ENCODE measurements at places on chromosomes 3 and 15. TPM values are rescaled to one million over a fixed set of nuclear protein-coding genes. Genes with fewer than 3 reads are reported as not detected.

The CASR gene
- total RNA-seq = not detected

DNA sequence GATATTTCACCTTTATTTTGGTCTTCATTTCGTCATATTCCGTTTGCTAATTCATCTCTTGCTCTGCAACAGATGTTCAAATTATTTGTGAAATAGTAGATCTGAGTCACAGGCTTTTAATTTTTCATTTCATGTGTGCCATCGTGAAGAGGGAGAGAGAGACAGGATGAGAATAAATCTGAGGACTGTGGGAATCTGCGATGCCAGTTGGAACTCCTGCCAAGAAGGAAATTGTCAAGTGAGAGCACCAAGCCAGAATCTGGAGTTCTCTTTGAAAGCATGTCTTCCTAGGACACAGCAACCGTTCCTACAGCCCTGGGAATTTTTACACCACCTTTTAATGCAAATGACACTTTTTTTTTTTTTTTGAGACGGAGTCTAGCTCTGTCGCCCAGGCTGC, 48.8 kb downstream of the NSMCE3 start:
- no peak for DNase-seq

DNA sequence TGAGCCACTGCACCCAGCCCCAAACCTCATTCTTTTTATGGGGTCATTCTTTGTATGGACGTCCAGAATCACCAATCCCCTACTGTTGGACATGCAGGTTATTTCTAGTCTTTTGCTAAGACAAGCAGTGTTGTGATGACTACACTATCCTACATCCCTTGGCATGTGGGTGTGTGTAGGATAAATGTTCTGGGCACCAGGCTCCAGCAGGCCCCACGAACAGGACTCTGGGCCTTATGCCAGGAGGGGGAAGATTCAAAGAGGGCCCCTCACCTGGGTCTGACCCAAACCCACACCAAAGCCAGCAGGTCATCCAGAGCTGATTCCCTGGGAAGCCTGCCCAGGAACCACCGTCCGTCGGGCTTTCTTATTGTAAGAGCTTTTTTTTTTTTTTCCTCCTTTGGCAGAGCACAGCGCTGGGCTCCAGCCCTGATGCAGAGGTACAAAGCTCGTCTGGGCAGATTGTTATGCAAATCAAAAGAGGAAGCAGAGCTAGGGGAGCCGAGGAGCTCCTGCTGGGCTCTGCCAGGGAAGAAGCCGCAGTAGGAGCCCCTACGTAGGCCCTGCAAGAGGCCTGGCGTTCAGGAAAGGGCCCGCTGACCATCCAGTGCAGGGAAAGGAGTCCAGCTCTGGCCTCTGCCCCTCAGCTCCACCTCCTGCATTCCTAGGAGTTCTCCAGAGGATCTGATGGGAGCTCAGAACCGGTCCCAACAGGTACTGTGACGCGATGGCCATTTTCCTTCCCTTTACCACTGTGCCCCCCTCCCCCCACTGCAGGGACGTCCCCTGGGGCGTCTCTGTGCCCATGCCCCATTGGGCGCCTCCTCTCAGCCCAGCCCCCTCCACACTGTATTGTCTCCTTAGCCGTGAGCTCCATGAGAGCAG, 29.0 kb upstream of the FURIN start:
- DNase-seq = no peak

The VEPH1 gene
- total RNA-seq = 34.0 TPM

GRCh38 chr3:28544831-28545230, 196.2 kb upstream of the AZI2 start:
- no peak for DNase-seq

- no peak for DNase-seq
Measured at GRCh38 chr3:177371888-177372287, 174.6 kb upstream of the TBL1XR1 start.

- DNase-seq = no peak
Measured at GRCh38 chr3:101519685-101520365, 6.8 kb upstream of the SENP7 start.

GRCh38 chr3:129046732-129047552, 13.6 kb upstream of the GP9 start:
- DNase-seq = no peak

GRCh38 chr3:184135911-184136260, 728 bp downstream of the EIF2B5 start:
- DNase-seq = no peak

The ASB14 gene
- not detected for total RNA-seq

DNA sequence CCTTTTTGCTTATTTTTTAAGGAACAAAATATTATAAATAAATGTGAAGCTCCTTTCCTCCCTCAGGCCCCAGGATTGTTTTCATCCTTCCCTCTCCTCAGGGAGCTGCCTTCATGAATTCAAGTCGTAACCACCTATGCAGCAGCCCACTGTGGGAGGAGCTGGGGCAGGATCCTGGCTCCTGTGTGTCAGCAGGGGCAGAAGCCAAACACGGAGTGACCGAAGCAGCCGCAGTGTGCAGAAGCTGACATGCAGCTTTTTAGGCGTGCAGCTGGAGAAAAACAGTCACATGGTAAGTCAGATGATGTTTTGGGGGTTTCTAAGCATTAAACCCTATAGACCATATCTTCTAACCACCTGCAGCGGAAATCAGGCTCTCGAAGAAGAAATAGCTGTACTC, 231.3 kb downstream of the OCA2 start:
- DNase-seq = no peak

The MCTP2 gene
- 1.8 TPM for total RNA-seq

- no peak for DNase-seq
Measured at GRCh38 chr15:73143763-73144155, 91.5 kb downstream of the NEO1 start.

GRCh38 chr3:10232137-10232536, 16.1 kb upstream of the TATDN2 start:
- no peak for DNase-seq

The CILP gene
- total RNA-seq = under 0.01 TPM

DNA sequence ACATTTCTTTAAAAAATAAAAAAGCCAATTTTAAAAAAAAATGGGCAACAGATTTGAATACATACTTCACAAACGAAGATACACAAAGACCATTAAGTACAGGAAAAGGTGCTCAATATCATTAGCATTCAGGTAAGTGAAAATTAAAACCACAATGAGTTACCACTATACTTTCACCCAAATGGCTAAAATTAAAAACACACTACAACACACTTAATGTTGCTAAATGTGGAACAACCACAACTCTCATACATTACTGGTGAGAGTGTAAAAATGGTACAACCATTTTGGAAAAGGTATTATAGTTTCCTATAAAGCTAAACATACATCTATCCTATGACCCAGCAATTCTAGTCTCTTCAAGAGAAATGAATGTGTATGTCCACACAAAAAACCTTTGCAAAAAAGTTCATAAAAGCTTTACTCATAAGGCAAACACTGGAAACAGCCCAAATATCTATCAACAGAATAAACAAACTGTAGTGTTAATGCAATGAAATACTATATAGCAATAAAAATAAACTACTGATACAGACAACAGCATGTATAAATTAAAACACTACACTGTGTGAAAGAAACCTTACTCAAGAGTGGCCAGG, 14.9 kb downstream of the IP6K1 start:
- no peak for DNase-seq

DNA sequence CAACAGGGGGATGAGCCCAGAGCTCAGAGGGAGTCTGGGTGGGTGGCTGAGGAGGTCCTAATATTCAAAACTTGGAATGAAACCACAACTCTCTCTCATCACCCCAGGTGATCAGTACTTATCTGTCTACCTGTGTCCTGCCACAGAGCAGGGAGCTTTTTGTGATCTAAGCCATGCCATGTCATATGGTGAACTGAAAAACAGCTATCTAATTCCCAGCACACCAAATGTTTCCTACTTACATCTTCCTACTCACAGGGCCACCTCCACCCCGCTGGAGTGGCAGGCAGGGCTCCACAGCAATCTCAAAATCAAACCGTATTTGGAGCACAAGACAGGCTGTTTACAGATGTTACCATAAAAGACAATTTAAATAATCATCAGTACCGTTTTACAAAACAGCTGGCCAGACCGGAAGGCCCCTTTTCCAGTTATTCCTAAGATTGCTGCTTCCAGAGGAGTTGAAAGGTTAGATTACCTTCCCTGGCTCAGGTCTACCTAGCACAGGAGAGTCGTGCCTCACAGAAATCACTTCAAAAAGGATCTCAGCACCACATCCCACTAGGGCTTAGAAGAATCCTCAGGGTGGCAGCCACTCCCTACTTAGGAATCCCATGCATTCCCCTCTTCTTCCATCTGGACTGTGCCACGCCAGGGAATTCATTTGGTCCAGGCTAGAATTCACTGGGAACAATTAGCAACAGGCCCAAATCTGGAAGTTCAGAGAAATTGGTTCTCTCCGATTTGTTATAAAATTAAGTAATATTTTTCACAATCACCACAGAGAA, 226.6 kb upstream of the IL12A start:
- peak; percentile 61 for DNase-seq

DNA sequence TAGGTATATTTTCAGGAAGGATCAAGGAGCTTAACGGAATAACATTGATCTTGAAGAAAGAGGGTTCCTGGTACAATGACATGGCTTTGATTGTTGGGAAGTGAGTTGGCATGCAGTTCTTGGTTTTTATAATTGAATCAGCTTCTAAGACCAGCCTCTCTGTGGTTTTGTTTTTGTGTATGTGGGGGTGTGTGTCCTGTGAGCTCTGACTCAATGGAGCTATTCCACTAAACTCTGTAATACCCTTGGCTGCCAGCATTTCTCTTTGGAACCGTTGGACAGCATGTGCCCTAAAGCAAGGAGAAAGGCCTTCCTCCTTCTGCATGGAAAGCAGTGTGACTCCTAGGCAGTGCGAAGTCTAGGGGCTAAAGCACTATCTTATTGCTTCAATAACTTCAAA, 124.8 kb downstream of the EDEM1 start:
- DNase-seq = peak; percentile 21

GRCh38 chr15:44010089-44010488, 183.3 kb downstream of the WDR76 start:
- peak; percentile 80 for DNase-seq

The MYO5C gene
- total RNA-seq = not detected

The FRMD5 gene
- 0.63 TPM for total RNA-seq

DNA sequence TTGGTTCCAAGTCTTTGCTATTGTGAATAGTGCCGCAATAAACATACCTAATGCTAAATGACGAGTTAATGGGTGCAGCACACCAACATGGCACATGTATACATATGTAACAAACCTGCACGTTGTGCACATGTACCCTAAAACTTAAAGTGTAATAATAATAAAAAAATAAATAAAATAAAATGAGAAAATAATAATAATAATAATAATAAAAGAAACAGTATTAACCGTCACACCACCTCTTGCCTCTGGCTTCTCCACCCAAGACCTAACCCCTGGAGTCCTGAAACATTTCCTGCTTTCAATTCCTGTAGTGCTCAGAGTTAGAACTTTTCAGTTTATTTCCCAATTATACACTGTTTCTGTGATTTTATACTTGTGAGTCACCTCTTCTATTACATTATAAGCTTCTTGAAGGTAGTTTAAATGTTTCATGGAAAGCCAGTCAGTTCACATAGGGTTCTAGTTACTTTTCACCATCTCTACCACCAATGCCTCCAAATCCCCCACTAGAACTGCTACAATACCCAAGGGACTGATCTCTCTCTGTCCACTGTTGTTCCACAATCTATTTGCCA, 18.4 kb upstream of the GHSR start:
- peak; percentile 18 for DNase-seq

DNA sequence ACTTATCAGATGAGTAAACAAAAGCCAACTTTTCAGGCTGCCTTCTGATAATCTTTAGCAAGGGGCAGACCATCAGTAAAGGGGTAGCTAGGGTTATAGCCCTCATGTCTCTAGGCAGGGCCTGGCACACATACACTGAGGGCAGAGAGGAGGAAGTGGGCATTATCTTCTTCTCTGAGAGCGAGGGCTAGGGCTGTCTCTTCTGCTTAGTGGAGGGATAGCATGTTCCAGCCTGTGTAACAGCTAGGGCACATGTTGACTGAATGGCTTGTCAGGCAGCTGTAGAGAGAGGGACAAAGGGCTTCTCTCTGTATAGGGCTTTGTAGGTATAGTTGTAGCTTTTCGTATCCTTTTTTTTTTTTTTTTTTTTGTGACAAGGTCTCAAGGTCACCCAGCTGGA, 17.8 kb downstream of the CRTC3 start:
- no peak for DNase-seq

DNA sequence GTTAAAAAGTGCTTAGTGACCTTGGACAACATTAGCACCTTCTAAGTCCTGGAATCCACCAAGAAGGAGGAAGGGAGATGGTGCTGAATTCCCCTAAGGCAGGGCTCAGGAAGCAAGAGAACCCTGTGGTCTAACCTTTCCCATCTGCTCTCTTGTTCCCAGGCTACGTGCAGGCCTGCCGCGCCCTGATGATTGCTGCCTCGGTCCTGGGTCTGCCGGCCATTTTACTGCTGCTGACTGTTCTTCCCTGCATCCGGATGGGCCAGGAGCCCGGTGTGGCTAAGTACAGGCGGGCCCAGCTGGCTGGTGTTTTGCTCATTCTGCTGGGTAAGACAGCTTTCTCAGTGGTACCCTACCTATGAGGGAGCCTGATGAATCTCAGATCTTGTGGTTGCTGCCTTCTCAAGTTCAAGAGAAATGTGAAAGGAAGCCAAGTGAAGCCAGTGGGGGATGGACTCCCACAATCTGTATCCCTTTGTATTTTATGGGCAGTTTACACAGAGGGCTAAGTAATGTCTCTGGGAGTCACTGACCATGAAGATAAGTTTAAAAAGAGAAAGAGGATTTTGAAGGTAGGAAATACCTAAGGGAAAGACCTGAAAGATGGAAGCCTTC, 4.4 kb downstream of the CLDN11 start:
- no peak for DNase-seq

- DNase-seq = no peak
Measured at GRCh38 chr15:86903642-86904421, 824.2 kb downstream of the AGBL1 start.

GRCh38 chr15:77107531-77108355, 36.8 kb upstream of the TSPAN3 start:
- DNase-seq = peak; percentile 56

- peak; percentile 77 for DNase-seq
Measured at GRCh38 chr3:148075771-148076716, 621.7 kb upstream of the AGTR1 start.

Measured in GM23248 (cell line).